ENCODE measurements at places on chromosomes 2 and 18.

GRCh38 chr18:10215446-10215845 is 239.0 kb upstream of the APCDD1 start:
- no peak for DNase-seq

DNA sequence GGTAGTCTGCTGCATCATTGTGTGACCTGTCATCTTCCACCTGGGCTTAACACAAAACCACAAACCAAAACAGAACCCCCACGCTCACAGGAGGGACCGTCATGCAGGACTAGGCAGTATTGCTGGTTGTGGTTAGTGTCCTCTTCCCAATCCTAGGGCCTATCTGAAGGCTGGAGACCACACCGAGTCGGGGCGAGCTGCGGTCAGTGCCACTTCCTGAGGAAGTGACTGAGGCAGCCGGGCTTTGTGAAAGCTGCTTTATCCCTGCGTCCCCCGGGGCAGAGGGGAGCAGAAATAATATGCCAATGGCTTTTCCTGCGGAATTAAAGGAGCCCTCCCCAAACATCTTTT is 22.9 kb downstream of the ZNF532 start:
- peak; percentile 90 for DNase-seq

DNA sequence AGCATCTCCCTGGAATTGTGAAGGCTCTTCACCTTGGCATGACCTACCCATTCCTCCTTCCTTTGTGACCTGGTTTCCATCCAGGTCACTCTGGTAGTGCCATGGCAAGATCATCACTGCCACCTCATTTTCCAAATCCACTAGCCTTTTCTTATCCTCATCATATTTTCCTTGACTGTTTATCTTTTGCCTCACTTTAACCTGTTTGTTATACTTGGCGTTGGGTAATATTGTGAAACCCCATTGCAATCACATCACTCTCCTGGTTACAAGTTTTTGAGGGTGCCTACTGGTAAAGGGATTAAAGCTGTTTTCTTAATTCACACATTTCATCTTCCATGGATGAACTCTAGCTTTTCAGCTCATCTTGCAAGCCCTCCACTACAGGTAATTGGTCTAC is 39.1 kb upstream of the IGFBP2 start:
- peak; percentile 7 for DNase-seq

DNA sequence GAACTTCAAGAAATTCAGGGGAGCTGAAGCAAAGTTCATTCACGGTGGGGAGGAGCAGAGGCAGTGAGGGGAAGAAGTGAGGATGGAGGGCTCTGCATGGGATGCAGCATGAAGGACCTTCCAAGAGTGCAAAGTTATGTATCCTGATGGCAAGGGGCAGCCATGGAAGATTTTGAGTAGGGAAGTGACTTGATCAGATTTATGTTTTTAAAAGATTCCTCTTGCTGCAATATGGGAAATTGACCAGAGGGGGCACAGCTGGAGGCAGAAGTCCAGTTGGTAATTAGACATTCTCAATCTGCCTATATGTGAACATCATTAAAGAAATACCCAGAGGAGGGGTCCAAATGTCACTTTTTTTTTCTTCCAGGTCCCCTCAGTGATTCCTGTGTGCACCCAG is 21.5 kb upstream of the ANXA4 start:
- no peak for DNase-seq

DNA sequence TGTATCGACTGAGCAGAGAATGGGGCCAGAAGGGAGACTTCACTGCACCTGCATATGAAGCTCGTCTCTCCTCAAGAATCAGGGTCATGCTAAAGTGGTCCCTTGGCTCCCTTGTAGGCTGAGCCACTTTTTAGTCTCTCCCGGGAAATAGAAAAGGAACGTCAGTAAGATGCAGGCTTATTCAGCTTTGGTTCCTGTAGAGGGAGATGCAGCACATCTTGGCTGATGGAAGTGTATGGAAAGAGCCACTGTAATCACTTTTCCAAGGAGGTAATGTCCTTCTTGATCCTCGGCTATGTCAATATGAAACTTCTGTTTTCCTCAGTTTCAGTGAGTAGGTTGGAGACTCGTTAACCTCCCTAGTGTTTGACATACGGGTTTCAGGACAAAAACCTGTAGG is 235.2 kb downstream of the GCA start:
- DNase-seq: no peak

- DNase-seq: peak; percentile 48
These were observed 94.4 kb downstream of the MGAT5 start for GRCh38 chr2:134348239-134348638.

DNA sequence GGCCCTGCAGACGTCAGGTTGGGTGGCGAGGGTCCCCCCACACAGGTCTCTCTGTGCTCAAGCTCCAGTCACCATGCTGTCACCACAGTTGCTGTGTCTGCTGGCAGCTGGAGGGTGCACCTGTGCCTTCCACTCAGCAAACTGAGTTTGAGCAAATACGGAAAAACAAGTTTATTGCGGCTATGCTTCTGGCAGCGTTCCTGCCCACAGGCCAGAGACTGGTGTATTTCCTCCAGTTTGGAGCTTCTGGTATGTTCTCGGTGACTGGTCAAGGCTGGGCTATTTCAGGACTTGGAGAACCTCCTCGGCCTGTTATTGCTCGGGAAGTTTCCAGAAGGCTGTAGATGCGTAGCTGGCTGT is 132.6 kb downstream of the SEPTIN10 start:
- DNase-seq: no peak

DNA sequence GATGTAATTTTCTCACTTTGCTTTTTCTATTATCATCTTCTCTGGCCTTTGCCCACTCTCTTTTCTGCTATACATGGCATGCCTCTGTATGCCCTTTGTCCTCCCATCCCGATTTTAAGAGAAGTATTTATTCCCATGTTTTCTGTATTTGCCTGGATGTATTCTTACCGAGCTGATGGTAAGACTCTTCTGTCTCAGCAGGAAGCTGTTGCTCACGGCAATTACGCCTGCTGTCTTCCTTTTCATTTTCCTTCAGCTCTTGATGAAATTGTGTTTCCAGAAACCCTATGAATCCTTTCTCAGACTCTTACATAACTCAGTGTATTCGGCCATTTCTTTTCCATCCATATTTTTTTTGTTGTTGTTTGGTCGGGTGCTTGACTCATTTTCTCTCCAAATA is 121.6 kb downstream of the SP3 start:
- no peak for DNase-seq

- no peak for DNase-seq
These were observed 103.5 kb upstream of the PPP1CB start for GRCh38 chr2:28648147-28648546.
